ENCODE measurements at places on chromosomes 4 and X.

DNA sequence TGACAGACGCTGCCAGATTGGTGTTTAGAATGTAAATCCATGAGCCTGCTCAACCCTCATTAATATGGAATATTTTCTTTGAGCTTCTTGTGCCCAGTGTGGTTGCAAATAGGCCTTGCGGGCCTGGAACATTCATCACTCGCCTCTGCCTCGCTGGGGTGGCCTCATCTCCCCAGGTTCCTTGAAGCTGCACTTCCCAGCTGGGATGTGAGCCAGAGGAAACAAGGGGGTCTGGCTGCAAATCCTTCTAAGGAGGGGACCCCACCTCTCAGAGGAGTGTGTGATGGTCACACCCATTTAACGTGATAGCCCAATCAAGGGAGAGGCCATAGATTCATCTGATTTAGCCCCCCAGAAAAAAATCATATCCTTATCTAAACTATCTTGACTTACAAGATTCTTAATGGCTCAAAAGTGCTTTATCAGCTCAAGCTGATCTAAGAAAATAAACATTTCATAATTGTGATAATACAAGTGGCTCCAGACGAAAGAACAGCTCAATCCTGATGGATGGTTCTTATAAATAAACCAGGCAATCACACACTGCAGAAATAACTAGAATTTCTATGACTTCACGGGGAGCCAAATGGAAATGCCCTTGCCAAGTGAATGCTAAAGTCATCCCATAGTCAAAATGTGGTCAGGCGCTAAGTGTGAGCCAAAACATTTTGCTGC is 189.9 kb downstream of the PTTG2 start:
- DNase-seq: no peak

GRCh38 chr4:169005453-169006099 is 4.5 kb downstream of the CBR4 start:
- no peak for DNase-seq

GRCh38 chr4:157895205-157895604 is 277.6 kb downstream of the GASK1B start:
- DNase-seq: no peak

DNA sequence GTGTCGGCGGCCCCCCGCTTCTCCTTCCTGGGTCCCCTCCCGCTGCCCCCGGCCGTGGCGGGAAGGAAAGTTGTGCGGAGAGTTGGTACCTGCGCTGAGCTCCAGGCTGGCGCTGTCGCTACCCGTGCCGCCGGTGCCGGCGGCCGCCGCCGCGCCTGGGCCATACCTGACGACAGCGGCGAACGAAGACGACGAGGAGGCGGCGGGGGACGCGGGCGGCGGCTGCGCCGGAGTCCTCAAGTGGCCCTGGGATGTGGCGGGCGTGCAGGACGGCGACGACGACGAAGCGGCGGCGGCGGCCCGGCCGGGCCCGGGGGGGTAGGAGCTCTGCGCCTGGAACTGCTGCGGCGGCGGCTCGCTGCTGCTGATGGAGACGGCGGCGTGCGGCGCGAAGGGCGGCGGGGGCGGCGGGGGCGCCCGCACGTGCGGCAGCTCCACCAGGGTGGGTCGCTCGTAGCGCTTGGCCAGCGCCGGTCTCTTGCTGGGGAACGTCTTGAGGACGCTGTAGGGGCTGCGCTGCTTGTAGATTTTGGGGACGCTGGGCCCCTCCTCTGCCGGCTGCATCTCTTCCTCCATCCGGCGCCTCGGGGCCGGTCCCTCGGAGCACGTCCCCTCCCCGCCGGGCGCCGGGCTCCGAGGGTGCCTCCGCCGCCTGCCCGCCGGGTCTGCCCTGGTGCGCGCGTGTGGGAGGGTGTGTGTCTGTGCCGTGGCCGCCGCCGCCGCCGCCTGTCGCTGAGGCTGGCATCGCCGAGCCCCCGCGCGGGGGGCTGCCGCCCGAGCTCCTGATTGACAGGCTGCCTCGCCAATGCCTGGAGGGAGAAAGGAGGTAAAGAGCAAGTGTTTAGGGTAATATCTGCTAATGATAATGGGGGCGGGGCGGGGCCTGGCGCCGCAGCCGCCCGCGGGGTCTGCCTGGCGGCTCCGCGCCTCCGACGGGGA is 618 bp downstream of the BEND4 start:
- DNase-seq: peak; percentile 20

GRCh38 chrX:123835661-123836371 is 24.0 kb upstream of the XIAP start:
- DNase-seq: peak; percentile 72

DNA sequence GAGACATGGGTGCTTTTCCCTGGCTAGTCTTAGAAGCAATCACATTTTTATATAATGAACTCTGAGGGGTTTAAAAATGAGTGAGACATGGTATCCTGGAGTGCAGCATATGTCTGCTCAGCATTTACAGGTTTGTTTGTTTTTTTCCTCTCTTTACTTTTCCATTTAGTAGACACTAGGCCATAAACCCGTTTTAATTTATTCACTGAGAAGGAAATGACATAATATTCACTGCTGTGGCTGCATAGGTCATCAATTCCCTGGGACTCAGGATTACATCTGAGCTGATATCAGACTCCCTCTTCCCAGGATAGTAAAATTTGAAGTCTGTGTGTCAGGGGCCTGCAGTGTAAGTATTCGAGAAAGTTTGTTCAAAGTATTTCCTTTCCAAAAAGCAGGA is 178.9 kb upstream of the SPRY1 start:
- DNase-seq: no peak

DNA sequence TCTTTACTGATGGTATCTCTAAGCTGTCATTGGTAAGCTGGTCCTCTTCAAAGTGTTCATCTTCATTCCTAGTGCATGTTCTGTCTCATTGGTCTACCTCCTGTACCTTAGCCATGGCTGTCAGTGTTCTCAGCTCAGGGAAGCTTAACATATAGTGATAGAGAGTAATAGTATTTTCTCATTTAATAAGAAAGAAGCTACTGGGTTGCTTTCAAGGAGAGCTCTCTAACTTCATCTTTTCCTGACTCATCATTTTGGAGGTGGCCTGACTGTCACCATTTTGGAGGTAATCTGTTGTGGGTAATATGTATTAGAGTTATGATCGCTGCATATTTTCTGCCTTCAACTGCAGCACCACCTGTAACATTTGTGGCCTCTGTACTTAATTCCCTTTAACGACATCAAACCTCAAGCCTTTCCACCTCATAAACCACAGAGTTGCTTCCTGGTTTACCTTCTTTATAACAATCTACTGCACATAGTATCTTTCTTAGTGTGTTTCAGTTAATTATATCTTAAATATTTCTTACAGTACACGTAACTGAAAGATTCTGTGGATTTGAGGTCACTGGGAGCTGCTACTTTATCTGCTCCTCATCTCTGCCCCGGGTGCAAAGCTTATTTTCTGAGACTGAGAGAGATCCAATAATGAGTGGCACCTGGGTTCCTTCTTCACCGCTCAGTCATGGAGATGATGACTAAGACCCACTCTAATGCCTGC is 474.0 kb upstream of the TECRL start:
- DNase-seq: peak; percentile 54

- no peak for DNase-seq
Measured at GRCh38 chr4:189385098-189385497, 555.6 kb upstream of the FRG1 start.

- DNase-seq: no peak
Measured at GRCh38 chrX:40132751-40133150, 35.0 kb upstream of the BCOR start.

- no peak for DNase-seq
Measured at GRCh38 chrX:133674726-133675470, 259.6 kb upstream of the GPC4 start.

GRCh38 chrX:135347381-135348016 is 38.2 kb downstream of the ETDC start:
- DNase-seq: no peak

DNA sequence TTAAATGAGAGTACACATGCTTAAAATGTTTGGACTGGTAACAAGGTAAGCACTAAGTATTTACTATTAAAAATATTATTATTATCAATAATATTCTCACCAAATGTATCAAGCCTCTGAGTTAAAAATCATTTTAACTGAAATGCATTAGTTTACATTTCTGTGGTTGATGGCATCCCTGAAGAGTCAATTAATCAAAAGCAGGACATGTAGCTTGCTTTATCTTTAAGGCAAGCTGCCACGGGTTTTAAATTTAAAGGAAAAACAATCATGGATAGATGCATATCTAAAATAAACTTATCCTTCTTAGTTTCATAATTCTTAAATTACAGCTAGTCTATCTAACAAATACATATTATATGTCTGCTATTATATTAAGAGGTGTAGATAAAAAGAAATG is 584.8 kb upstream of the INTU start:
- DNase-seq: no peak

DNA sequence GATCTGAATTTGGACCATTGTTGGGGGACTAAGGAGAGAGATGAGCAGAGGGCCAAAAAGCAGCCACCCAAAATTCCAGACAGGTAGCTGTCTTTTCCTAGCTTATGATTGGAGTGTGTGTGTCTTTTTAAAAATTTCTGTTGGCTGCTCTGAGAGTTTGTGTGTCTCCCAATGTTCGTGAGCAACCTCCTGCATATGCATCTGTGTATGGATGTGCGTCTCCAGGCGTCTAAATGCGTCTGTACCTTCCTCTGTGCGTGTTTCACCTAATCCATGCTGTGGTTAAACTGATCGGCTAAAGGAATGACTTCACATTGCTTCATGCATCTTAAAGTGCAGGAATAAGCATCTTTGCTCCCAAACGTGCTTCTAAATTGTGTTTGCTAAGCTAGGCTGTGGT is 65.5 kb upstream of the LAS1L start:
- DNase-seq: no peak
